B cell (primary cell): ENCODE measurements at places on chromosomes 4 and X.

GRCh38 chr4:22504447-22504846, 11.4 kb downstream of the ADGRA3 start:
- DNase-seq = no peak

- no peak for DNase-seq
These were observed 492.9 kb downstream of the SPRY1 start for GRCh38 chr4:123889507-123889906.

GRCh38 chr4:134057356-134057755, 144.2 kb downstream of the PABPC4L start:
- no peak for DNase-seq

DNA sequence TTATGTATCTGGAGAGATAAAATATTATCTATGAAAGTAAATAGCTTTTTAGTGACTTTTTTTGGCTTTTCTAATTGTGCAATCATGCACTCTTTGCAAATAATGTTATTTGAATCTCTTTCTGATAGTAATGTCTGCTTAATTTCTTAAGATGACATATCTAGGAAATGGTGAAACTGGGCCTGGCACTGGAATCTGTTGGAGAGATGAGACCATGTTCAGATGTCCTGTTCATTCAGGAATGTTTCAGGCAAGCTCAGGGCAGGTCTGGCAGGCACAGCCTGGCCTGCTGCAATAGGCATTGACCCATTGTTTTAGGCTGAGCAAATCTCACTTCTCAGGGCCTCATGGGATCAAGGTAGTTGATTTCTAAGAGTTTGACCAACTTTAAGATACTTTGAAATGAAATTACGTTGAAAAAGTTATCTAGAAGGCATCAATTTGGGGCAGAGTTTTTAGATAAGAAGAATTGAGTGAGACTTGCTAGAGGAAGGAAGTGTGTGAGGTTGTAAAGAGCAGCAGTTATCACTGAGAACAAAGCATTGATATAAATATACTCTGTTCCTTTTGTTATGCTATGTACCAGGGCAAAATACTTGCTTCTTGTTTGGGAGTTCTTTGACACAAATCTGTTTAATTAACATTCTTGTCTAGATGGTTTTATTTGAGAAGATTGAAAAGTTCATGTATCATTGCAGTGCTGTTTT, 133.0 kb upstream of the LEF1 start:
- DNase-seq = no peak

DNA sequence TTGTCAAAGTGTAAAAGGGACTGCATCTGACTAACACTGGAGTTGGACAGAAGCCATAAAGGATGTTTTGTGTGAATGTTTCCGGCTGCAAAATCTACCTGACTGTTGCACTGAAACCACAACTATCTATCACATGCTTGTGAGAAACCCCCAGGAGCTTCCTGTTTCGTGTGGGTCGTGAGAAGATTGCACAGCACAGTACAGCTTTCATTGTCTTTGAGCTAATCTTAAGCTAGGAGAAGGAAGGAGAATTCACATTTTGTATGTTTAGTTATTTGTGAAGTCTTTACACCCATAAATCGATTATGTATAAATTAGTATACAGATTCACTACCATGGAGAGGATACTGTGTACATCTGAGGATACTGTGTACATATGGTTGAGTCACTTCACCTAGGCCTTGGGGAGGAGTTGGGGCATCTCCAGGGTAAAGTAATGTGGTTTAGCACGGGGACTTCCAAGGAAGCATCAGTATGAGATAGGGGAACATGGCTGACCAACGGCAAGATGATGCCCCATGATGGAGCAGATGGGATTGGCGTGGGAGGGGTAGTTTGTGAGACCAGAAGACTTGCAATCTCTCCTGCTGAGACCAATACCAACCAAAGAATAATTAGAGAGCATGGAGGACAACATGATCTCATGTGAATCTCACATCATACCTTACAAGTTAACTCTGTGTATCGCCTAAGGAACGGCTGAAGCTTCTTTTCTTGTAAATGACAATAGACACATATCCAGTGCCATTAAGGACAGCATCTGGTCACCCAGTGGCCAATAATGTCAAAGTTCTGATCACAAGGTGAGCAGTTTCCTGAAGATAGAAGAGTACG, 43.1 kb upstream of the FAM9C start:
- peak; percentile 89 for DNase-seq

DNA sequence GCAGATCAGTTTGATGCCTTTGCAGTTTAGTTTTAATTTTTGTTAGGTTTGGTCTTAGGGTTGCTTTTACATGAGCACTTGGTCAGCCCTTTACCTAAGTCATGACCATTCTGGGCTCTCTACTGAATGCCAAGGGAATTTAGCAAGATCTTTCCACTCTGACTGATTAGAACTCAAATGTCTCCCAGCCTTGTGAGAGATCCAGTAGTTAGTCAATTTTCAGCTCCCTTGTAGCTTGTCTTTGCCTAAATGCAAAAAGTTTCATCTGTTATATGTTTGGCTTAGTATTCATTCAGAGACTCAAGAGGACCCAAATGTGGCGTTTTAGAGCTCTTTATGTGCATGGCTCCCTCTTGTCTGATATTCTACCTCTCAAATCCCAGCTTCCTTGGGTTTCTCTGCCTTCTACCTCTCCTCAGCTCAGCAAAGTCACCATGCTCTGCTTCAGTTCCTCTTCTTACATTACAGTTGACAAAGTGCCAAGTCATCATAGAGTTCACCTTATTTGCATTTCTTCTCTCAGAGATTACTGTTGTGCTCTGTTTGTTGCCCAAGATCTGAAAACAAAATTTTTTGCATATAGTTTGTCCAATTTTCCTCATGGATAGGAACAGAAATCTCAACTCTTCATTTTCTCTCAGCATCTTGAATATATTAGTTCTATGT, 17.5 kb upstream of the JAKMIP1 start:
- DNase-seq = no peak
